EH (cell line): ENCODE measurements at places on chromosomes 1 and 21.

DNA sequence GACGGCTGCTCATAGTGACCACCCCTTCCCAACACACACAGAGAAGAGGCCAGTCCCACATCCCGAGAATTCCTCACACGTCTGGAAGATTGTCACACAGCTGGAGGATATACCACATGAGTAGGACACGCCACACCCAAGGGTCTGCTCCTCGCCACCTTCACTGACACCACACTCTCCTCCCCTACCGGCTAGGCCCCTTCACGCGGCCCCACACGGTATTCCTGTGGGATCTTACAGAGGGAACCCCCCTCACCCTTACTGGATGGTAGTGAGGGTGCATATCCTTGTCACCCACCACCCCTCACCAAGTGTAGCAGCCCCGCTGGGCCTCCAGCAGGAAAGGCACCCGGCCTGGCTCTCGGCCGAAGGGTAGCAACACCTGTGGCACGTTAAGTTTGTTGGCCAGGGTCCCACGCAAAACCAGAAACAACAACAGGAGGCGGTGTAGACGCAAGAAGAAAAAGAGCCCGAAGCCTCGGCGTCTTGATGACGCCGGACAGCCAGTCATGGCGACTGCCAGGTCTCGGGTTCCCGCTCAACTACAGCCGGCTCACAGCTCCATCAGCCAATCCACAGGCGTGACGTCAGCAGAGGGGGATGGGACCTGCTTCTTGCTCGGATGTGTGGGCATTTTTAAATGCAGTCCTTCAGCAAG, at the start of gene NUP210L:
Gene NUP210L (minus strand): TSS at position 540 of the 658 bp plus-strand sequence.
- DNase-seq: peak; percentile 42

- peak; percentile 35 for DNase-seq
Observed at GRCh38 chr1:89708751-89709375, 75.9 kb downstream of the LRRC8C start.

- no peak for DNase-seq
Observed at GRCh38 chr1:203369666-203370065, 18.7 kb upstream of the FMOD start.

DNA sequence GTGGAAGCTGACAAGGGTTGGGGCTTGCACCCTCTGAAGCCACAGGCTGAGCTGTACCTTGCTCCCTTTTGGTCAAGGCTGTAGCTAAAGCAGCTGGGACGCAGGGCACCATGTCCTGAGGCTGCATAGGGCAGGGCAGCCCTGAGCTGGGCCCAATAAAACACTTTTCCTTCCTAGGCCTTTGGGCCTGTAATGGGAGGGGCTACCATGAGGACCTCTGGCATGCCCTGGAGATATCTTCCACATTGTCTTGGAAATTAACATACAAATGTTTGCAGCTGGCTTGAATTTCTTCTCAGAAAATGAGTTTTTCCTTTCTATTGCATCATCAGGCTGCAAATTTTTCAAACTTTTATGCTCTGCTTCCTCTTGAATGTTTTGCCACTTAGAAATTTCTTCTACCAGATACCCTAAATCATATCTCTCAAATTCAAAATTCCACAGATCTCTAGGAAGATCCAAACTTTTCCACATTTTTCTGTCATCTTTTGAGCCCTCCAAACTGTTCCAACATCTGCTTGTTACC, 32.9 kb upstream of the TTLL7 start:
- no peak for DNase-seq

DNA sequence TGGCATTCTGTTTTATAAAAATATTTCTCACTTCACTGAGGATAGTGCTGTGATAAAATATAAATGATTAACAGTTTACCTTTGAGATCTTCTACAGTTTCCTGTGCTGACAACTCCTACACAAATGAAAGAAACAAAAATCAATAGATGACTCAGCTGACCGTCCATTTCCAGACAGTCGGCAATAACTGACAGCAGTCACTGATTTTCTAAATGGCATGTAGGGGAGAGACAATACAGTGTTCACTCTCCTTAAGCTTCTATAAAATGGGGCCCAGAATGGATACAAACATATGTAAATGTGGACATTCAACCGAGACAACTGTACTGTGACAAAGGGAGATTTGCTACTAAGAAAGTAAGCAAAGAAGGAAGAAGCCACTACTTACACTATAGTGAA, 34.3 kb downstream of the PCNX2 start:
- DNase-seq: no peak

- peak; percentile 17 for DNase-seq
Observed at GRCh38 chr1:240888039-240888786, 276.3 kb upstream of the GREM2 start.

DNA sequence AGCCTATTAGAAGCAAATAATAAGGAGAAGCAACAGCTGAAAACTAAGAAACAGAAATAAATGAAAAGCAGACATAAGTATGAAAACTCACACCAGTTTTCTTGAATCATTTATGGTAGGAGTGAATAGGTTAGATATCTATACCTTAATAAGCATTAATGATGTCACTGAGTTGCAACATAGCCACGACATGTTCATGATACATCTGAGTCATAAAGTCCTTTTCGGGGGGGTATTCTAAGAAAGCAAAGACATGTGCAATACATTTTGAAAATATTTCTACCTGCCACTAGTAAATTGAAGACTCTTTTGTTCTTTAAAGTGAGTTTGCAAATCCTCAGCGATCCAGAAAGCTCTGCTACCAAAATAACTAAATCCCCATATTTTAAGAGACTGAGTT, 7.2 kb downstream of the CD34 start:
- DNase-seq: no peak

GRCh38 chr1:71521655-71522264, 440.9 kb upstream of the ZRANB2 start:
- peak; percentile 33 for DNase-seq

DNA sequence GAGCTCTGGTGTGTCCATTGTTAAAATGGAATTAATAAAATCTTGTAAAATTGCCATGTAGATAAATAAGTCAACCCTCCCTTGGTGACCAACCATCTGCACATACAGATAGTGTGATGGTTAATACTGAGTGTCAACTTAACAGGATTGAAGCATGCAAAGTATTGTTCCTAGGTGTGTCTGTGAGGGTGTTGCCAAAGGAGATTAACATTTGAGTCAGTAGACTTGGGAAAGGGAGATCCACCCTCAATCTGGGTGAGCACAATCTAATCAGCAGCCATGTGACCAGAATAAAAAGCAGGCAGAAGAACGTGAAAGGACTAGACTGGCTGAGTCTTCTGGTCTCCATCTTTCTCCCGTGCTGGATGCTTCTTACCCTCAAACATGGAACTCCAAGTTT, 174.8 kb downstream of the LTN1 start:
- DNase-seq: no peak

GRCh38 chr21:16594191-16594590, 864.4 kb downstream of the USP25 start:
- DNase-seq: no peak

- no peak for DNase-seq
Observed at GRCh38 chr1:30385246-30385995, 338.0 kb downstream of the MATN1 start.

DNA sequence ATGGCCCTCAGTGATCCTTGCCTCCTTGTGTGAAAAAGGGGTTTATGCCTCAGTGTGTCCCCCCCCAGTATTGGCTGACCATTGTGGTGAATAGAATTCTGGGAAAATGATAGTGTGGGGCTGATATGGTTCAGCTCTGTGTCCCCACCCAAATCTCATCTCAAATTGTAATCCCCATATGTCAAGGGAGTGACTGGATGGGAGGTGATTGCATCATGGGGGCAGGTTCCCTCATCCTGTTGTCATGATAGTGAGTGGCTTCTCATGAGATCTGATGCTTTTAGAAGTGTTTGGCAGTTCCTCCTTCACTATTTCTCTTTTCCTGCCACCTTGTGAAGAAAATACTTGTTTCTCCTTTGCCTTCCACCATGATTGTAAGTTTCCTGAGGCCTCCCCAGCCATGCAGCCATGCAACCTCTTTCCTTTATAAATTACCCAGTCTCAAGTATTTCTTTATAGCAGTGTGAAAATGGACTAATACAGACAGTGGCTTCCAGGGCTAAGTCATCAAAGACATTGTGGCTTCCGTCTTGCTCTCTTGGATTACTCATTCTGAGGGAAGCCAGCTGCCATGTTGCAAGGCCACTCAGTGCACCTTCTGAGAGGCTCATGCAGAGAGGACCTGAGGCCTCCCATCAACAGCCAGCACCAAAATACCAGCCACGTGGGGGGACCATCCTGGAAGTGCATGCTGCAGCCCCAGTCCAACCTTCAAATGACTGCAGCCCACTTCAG, 40.6 kb upstream of the SOD1 start:
- DNase-seq: no peak

GRCh38 chr1:221164029-221164428, 284.8 kb downstream of the HLX start:
- peak; percentile 49 for DNase-seq

DNA sequence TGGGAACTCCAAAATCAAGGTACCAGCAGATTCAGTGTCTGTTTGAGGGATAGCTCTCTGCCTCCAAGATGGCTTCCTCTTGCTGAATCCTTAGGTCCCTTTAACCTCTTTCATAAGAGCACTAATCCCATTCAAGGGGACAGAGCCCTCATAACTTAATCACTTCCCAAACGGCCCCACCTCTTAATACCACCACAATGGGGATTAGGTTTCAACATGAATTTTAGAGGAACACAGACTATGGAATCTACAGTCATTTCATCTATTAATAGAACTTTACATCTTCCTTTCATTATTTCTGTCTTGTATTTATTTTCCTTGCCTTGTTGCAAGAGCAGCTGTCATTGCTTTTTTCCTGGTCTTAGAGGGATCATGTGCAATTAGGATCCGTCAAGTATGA, 30.3 kb downstream of the HOOK1 start:
- DNase-seq: no peak

GRCh38 chr21:41631564-41632461, 123.9 kb upstream of the TMPRSS2 start:
- peak; percentile 69 for DNase-seq

DNA sequence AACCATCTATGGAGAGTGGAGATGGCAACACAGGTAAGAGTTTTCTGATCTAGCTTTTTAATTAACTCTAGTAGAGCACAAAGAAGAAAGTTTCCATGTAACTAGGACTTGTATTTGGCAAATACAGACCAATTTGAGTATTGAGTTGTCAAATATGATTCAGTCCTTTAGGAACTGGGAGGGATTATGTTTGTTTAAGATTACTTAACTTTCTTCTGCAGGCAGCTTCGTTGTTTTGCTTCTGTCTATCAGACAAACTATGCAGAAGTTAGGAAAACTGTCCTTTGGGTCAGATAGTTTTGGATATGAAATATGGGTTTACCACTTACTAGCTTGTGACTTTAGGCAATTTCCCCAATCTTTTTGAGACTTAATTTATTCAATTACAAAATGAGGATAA, 111.8 kb downstream of the POU2F1 start:
- peak; percentile 3 for DNase-seq

- DNase-seq: no peak
Observed at GRCh38 chr1:226009650-226010044, 10.5 kb upstream of the SDE2 start.

GRCh38 chr21:46442938-46443337, 15.8 kb upstream of the DIP2A start:
- DNase-seq: no peak

DNA sequence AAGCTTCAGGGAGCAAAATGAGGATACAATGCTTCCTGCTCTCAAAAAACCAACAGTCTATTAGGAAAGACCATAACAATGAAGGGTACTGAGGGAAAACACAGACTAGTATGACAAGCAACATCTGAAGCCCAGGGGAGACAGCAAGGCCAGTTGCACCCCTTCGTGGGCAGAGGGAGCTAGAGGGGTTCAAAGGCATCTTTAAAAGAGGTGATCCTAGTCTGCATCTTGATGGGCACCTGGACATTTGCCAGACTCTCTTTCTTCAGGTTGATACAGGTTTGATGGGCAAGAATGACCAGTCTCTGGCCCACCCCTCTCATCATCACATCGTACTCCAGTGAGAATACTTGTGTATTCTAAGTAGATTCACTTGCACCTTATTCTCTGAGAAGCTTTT, 177.7 kb downstream of the VAV3 start:
- no peak for DNase-seq

DNA sequence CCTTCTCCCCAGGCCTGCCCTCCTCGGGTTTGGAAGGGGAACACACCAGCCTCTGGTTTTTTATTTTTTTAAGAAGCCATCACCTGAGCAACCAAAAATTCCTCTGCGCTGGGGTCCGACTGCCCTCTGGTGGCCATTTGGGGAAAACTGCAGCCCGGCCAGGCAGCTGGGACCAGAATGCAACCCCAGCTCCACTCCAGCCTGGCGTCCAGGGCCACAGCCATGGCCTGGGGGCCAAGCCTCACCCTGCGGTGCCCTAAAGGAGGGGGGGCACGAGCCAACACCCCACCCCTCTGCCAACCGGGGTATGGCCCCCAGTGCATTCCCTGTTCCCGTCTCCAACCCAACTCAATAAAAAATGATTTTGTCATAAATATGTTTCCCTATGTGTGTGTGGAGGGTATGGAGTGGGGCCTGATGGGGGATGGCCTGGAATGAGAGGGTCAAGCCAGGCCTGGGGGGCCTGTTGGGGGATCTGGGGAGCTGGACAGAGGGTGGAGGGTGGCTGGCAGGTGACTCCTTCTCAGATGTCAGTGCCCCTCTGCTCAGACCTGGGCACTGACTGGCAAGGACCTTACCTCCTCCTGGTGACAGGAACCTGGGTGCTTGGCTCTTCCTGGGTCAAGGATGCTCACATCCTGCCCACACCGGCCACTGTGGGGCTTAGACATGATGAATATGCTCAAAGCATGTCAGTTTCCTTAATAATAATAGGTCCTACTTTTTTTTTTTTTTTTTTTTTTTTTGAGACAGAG, 3.2 kb downstream of the GPR3 start:
- peak; percentile 70 for DNase-seq

DNA sequence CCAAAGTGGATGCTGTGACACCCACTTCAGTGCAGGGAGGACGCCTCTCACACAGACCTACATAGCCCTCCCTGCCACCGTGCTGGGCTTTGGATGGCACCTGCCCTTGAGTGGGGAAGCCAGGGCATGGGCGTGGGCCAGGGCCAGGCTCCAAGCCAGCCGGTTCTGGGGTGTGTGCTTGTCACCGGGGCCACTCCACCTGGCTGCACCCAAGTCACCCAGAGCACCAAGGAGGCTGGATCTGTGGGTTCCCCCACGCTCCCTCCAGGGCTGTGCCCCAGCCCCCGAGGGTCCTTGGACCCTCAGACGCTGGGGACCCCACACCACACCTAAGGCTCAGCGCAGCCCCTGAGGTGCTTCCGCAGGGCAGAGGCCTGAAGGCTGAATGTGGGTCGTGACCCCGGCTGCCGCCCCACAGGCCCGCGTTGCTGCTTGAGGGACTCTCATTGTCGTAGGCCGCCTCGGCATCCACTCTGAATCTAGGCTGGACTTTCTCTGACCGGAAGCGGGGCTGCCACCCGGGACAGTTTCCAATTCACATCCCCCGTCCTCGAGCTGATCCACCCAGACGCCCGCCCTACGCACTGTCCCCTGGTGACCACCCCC, 1.5 kb downstream of the MXRA8 start:
- peak; percentile 62 for DNase-seq
